ENCODE measurements at places on chromosomes 5 and 9.

DNA sequence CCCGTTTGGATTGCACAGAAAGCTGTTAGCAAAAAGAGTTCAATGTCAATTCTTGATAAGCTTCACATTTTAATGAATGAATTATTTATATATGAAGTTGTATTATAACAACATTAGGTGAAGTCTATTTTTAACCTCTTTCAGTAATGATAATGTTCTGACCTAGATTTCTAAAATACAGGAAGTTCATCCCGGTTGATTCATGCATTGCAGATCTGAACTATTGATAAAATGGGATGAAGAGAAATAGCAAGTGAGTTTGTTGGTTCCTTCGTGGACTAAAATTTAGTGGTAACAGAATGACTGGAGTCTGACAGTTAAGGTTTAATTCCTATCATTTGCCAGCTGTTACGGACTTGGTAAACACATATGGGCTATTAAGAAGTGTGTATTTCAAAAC lies 180.5 kb downstream of the PCSK1 start:
- DNase-seq = no peak

GRCh38 chr9:107024193-107024592 lies 161.2 kb downstream of the ZNF462 start:
- no peak for DNase-seq

DNA sequence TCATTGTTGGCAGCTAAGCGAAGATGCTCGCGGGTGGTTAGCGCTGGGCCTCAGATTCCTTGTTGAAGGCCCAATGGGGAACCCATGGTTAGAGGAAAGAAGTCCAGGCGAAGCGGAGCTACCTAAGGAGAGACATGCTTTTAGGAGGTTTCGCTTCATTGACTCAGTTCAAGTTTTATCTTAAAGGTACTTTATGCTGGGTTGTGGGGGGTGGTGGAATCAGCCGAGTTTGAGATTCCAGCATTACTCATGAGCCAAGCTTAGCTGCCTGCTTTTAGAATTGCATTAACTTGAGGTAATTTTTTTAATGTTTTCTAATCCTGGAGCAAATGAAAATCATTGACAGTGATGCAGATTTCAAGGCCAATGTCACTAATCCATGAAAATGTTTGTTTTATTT lies 16.1 kb downstream of the MEGF10 start:
- DNase-seq = no peak

GRCh38 chr9:131394464-131395156 lies 724 bp downstream of the PRRC2B start:
- no peak for DNase-seq
